ENCODE measurements at places on chromosomes 7 and 10.
A peak's percentile ranks its signal among the peaks of the same experiment; 100 is the strongest.

- DNase-seq, result no peak
These were observed 9.0 kb upstream of the UCN3 start for GRCh38 chr10:5355594-5356301.

DNA sequence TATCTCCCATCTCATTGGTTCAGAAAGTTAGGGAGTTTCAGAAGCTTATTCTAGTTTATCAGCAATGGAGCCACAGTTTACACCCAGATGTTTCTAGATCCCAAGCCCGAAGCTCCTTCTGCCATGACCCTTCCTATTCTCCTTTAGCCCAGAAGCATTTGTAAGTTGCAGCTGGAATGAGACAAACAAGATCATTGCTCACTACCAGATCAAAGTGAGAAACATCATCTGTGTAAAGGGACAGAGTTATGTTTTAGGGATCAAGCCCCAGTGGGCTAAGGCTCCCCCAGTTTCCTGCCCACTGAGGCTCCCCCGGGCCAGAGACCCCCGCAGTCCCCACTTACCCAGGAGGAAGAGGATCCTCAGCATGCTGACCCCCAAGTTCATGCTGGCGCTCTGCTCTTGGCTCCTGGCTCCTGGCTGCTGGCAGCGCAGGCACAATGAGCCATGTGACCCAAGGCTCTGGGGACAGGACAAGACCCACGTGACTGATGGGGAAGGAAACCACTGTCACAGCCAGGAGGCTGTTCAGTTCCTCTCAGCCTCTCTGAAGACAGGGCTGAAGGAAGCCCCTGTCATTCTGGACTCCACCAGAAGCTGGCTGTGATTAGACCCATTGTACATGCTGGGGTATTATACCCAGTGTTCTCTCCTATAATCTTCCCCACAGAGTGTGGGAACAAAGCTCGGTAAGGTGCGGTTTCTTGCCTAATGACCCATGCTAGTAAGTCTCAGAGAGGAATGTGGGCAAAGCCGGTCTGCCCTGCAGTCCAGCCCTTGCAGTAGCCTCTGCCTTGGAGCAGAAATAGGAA lies at the start of gene TMEM273:
TSS of gene TMEM273 (minus strand) at position 442 of the 812 bp plus-strand sequence. CDS start at position 387, 55 bp downstream.
- DNase-seq, result no peak

DNA sequence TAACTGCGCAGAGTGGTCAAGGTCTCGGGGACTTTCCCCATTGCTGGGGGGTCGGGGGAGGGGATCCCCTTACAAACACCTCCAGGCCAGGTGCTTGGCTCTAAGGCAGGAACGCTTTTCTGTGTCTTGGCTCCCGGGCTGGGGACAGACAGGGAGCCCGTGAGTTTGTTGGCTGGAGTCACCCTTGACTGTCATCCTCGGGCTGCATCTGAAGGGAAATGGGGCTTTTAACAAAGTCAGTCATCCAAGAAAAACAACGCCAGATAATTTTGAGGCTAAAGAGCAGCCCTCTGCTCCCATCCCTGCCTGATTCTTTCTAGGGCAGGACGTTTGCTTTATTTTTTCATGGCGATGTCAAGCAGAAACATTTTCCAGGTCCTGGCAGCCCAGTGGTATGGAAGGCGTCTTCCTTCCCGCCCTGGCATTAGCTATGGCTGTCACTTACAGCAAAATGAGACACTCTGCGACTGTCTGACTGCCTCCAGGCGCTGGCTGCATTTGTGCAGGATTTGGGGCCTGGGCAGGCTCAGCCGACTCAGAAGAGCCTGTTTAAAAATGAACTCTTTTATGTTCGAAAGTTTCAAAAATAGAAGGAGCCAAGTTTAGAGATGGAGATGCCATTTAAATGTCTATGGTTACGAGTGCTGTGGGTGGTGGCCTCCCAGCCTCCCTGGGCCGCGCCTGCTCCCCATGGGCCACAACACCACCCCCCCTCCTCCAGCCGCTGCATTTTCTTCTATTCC lies 54.7 kb upstream of the TNS3 start:
- no peak for DNase-seq

DNA sequence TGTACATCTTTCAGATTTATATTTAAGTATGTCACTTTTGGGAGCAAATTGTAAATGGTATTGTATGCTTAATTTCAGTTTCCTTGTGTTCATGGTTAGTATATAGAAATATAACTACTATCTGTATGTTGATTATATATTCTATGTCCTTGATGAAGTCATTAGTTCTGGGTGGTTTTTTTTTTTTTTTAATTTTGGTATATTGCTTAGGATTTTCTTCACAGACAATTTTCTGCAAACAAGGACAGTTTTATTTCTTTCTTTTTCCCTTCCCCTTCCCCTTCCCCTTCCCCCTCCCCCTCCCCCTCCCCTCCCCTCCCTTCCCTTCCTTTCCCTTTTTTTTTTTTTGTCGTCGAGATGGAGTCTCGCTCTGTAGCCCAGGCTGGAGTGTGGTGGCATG lies 430.0 kb downstream of the TYW1 start:
- DNase-seq, result no peak

- no peak for DNase-seq
These were observed 20.0 kb downstream of the SORCS1 start for GRCh38 chr10:107144490-107144889.

- DNase-seq, result no peak
These were observed 114.5 kb upstream of the PRKCQ start for GRCh38 chr10:6694447-6695140.

- no peak for DNase-seq
These were observed 18.0 kb downstream of the MACC1 start for GRCh38 chr7:20199015-20199737.

- no peak for DNase-seq
These were observed 64.1 kb downstream of the AHR start for GRCh38 chr7:17362439-17363105.

DNA sequence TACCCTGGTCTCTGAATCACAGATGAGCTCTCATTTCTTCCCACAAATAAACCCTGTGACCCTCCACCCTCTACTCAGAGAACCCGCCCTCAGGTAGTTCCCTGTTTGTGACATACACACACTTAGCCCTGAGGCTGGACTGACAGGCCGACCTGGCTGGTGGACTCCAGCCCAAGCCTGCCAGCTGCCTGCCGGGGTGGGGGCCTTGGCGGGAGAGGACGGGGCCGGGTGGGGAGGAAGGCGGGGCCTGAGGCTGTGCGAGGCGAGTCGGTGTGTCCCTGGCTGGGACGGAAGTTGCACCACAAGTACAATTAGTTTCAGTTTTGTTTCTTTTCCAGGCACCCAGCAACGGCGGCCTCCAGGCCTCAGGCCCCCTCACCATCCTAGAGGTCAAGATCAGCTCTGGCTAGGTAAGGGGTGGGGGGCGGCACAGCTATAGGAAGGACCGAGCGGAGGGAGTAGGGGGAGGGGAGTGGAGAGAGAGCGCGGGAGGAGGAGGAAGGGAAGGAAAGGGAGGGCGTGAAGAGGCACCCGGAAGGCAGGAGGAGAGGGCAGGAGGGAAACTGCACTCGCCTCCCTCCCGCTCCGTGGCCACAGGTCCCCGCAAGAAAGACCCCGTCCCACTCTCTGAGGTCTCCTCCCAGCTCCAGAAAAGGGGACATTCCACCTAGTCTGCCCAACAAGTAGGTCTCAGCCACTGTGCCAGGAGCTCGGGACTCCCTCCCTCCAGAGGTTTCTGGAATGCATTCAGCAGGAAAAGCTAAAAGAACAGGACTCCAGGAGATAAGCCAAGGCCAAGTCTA lies at the start of gene TRIM56:
TSS of gene TRIM56 (plus strand) at position 320 of the 803 bp plus-strand sequence. CDS start 1,832 bp downstream, outside the sequence.
- DNase-seq, result peak; percentile 64

GRCh38 chr7:1666317-1666822 lies 3.7 kb upstream of the ELFN1 start:
- no peak for DNase-seq

DNA sequence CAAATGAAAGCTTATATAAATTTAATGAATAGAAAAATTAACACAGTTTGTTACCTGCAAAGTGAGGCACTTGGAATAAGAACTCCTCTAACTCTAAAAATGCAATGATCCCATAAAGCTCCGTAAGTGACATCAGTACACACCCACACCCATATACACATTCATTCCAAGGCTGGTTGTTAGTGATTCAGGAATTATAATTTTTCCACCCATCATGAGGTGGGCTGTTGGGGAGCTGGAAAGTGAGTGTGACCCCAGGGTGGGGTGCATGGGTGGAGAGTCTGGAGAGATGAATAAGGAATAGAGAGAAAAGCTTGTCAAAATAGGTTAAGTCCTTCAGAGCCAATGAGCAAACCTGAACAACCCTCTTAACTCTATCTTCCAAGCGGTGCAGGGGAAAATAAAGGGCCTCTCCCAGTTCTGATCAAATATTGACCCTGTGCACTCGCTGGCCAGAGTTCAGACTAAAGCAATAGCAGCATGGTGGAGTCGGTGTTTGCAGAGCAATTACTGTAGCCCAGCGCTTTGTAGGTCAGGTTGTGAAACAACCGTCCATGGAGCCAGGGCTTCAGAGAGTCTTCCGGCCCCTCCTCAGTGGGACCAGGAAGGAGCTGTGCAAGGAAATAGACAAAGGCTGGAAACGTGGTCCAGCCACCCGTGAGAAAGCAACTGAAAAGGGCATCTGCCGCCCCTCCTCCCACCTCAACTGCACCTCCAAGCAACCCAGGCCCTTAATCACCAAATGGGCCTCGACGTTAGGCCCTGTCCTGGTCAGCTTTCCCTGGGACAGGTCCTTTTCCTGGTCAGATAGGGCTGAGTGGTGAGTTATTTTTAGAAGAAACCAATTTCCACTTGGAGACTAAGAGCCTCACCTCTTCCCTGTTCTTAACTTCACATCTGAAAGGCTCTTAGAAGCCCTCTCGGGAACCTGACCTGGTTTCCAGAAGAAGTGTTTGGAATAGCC lies 61.2 kb downstream of the SH3PXD2A start:
- no peak for DNase-seq

DNA sequence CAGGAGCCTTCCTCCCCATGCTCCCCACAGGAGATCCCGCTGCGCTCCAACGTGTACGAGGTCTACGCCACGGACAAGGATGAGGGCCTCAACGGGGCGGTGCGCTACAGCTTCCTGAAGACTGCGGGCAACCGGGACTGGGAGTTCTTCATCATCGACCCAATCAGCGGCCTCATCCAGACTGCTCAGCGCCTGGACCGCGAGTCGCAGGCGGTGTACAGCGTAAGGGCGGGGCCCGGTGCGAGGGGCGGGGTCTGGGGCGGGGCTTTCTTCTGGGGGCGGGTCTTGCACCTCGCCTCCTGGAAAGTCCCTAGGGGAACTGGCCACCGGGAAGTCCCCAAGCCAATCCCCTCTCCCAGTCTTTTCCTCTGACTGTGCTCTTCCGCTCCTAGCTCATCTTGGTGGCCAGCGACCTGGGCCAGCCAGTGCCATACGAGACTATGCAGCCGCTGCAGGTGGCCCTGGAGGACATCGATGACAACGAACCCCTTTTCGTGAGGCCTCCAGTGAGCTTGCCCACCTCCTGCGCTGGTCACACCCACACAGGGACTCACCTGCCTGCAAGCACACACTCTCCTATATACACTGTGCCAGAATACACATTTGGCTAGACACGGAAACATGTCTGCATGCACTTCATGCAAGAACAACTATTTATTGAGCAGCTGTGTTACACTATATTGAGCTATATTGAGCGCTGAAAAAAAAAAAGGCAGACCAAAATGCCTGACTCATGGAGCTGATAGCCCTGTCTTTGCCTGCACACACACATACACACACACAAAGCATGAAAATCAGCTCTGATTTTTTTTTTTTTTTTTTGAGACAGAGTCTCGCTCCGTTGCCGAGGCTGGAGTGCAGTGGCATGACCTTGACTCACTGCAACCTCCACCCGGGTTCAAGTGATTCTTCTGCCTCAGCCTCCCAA lies 32.7 kb upstream of the VSIR start:
- no peak for DNase-seq

DNA sequence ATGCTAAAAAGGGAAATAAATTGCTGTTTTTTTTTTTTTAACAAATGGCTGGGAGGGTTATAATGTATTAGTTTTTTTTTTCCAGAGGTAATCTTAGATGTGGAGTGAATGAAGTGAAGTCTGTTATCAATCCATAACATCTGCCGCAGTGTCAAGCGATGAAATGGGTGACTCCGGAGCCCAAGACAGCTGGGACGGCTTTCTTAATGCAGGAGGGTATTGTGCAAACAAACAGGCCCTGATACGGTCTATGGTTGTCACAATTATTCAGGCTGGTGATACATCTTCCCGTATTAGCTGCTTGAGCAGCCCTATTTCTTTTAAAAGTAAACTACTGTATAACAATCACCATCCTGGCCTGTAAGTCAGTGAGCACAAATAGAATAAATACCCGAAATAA lies 1231.2 kb downstream of the GATA3 start:
- no peak for DNase-seq

GRCh38 chr10:45419676-45420025 lies 45.6 kb downstream of the ALOX5 start:
- DNase-seq, result no peak

GRCh38 chr10:96720422-96721206 lies at the start of gene PIK3AP1:
PIK3AP1 (minus strand) TSS chr10:96720514; CDS start chr10:96720394, 120 bp downstream.
- peak; percentile 20 for DNase-seq

DNA sequence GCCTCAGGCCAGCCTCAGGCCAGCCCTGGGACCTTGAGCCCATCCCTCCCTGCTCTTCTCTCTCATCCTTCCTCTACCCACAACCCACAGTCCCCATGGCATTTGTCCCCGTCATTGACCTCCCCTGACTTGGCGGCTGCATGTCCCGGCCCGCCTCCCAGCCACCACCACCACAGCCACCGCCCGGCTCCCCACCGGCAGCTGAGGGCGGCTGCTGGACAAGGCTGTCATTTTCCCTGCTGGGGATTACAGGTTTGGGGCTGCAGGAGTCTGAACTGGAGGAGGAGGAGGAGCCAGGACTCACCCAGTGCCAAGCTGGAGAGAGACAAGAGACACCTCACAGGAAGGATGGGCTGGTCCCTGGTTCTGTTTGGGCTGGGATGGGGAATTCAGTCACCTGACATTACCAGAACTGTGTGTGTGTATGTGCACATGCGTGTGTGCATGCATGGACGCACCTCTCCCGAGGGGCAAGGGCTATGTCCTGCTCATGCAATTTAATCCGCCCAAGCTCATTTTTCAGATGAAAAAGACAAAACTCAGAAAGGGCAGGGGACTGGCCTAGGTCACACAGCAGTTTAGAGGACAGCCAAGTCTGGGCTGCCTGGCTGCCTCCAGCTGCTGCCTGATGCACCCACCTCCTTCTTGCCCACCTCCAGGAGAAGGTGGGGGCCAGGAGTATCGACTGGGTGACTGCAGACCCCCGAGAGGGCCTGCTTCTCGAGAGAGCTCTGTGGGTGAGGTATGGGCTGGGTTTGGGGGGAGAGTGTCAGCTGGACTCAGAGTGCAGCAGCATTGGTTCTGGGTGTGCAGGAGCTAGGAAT lies 113.1 kb downstream of the ZMIZ1 start:
- DNase-seq, result no peak

GRCh38 chr7:37211097-37211880 lies 237.4 kb downstream of the ELMO1 start:
- DNase-seq, result no peak

DNA sequence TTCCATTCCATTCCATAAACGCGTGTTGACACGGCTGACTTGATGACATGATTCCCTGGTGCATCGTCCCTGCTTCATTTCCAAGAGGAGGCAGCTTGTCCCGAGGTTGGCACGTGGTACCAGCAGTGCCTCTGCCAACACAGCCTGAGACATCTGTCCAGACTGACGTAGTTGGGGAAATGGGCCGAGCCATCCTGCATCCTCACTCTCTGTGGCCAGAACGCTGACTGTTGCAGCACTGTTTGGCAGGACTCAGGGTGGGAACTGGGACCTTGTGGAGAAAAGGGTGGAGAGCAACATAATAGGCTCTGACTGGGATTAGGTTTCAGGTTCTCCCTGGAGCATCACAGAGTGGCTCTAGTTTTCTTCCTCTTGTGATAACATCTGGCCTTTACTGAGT lies 118.6 kb upstream of the BTBD16 start:
- DNase-seq, result no peak

- no peak for DNase-seq
These were observed 33.0 kb downstream of the FAM25A start for GRCh38 chr10:87053111-87053510.

GRCh38 chr7:91270372-91270771 lies 6.1 kb downstream of the FZD1 start:
- DNase-seq, result no peak

Measured in activated T-cell treated with anti-CD3 and anti-CD28 coated beads, Interleukin-2, amount 50 U/mL, for 4 hours (primary cell).